NCI-H2171 (cell line): ENCODE measurements at places on chromosomes 13 and 19.

DNA sequence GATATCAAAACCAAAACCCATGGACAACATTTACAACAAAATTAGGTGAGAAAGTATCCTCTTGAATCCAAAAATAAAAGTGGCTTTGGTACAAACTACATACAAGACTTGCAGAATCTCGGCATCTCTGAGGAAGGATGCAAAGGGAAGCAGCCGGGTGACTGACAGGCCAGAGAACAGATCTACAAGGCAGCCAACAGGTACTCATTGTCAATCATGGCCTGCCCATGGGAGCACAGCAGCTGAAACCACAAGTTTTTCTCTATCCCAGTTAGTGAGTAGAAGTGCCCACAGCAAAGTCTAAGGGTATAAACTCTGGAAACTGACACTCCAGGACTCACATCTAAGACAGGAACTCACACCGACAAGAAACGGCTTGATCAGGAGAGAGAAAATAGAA is 74.5 kb downstream of the TBC1D4 start:
- no peak for DNase-seq

DNA sequence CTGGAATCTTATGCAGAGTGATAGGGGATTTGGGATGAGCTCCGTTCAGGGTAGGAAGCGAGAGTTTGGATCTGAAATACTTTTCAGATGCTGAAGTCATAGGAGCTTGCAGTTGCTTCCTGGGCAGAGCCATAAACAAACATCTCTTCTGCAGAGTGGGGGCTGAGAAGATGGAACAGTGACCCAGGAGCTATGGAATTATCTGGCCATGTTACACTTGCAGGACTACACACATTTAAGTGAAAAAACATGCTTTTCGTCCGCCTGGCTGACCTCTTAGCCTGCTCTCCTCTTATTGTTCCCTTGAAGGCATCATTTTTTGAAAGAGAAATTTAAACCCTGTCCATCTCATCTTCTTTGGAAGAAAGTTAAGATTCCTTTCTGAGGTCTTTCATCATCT is 40.7 kb downstream of the PSG11 start:
- no peak for DNase-seq

GRCh38 chr13:87005511-87005910 is 665.7 kb upstream of the SLITRK5 start:
- DNase-seq, result no peak

- DNase-seq, result no peak
Observed at GRCh38 chr13:78596399-78596735, 7.0 kb downstream of the POU4F1 start.

- peak; percentile 9 for DNase-seq
Observed at GRCh38 chr13:46536341-46536740, 16.6 kb upstream of the LRCH1 start.

GRCh38 chr13:29805994-29806979 is 44.1 kb downstream of the UBL3 start:
- DNase-seq, result no peak

DNA sequence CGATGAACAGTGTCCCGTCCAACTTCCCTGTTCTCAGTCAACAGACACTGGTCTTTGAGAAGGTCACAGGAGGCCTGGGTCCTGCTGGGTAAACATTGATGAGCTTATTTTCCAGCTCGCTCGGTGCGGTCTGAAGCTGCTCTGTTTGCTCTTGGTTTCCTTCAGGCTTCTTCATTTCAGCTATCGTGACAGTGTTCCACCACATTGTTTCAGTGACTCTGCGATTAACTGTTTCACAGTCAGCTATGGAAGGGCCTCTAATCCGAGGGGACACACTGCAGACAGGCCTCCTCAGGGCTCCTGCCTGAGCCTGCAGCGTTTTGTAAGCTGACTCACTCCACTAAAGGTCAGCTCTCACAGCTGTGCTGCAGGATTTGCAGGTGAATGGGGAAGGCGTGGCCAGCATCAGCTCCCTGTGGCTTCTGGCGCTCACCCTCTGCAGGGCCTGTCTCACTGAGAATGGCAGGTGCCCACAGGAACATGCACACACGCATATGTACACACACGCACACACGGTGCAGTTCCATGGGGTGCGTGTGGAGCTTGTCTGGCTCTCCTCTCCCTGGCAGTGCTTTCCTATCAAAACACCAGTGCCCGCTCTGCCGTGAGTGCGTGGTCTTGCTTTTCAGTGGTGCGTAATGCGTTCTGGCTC is 62.9 kb upstream of the MCF2L start:
- DNase-seq, result no peak

- no peak for DNase-seq
Observed at GRCh38 chr13:114148521-114148855, 16.1 kb upstream of the RASA3 start.

- no peak for DNase-seq
Observed at GRCh38 chr19:13260883-13261653, 110.9 kb downstream of the IER2 start.

GRCh38 chr13:64540468-64540867 is 2689.7 kb downstream of the PCDH9 start:
- DNase-seq, result no peak

DNA sequence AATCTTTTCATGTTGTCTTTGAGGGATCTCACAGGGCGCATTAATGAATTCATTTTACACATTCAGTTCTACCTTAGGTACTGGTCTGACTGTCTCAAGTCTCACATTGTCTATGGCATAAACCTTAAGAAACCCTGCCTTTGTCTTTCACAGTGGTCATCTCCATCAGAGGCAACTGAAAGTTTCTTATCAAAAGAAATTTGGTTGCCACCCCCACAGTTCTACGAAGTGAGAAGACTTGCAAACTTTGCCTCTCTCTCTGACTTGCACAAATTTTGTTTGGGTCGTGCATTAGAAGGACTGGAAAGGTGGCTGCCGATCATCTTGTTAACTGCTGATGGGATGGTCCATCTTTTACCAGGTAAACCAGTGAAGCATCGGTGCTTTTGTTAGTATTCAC is 10.5 kb upstream of the TDRD12 start:
- DNase-seq, result no peak

DNA sequence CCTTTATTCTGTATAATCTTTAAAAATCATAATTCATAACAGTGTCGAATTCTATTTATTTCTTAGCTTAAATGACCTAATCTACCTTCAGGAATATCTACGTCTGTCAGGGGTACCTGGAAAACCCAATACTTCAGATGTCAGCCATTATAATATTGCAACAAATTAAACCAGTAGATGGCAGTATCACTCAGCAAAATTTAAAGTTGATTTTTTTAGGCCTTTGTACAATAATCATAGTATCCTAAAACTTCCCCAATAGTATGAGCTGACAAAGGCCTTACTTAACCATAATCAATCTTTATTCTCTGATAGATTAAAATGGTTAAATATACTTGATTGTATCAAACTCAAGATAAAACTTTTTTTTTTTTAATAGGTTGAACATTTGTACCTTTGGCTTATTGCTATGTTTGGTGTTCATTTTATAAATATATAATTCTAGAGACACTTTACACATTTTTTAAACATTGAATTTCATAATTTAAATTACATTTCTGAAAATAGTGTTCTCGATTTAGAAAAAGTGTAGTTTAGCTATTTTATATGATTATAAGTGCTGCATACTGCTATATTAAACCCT is 830.2 kb upstream of the SPRY2 start:
- DNase-seq, result no peak

- no peak for DNase-seq
Observed at GRCh38 chr13:52025475-52026245, 1.2 kb downstream of the UTP14C start.

DNA sequence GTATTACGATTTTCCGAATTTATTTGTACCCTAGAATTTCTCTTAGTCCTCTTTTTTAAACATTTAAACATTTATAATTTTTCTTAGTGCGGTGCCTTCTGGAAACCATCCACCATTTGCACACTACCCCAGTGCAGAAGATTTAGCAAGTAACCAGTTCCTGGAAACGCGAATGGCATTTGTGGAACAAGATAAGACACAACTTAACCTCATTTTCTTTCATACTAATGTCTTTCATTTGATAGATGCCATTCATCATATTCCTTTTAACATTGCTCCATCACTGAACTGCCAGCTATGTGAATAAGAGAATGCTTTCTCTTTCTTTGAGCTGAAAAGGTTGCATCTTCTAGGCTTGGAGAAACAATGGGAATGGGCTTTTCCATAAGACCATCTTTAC is 6.8 kb downstream of the FRY start:
- no peak for DNase-seq

- no peak for DNase-seq
Observed at GRCh38 chr13:36745436-36745835, 71.6 kb downstream of the SERTM1 start.

- DNase-seq, result no peak
Observed at GRCh38 chr13:73366241-73366640, 307.4 kb downstream of the KLF5 start.

- no peak for DNase-seq
Observed at GRCh38 chr13:41643507-41643906, 186.2 kb downstream of the RGCC start.

DNA sequence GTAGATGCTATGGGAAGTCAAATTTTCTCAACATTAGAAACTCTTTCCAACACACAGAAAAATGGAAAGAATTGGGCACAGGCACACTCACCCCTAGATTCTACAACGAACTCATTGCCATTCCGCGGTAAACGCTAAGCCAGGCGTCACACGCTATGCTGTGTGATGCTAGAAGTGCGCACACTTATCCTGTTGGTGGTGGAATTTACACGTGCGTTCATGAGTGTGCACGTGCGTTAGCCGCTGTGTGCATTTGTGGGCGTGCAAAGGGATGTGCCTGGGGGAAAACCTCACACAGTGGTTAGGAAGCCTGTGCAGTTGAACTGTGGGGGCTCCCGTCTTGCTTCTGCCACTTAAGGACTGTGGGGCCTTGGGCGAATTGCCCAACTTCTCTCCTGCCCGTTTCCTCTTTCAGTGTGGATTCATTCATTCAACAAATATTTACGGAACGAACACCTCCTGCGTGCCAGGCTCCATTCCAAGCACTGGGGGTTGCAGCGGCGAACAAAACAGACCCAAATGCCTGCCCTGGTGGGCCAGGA is 7.7 kb downstream of the NFILZ start:
- DNase-seq, result no peak

GRCh38 chr13:104309431-104309830 is 1243.2 kb upstream of the SLC10A2 start:
- no peak for DNase-seq

- peak; percentile 17 for DNase-seq
Observed at GRCh38 chr19:33235269-33235995, 9.8 kb upstream of the SLC7A10 start.
